ENCODE measurements at places on chromosomes 5 and 9.

DNA sequence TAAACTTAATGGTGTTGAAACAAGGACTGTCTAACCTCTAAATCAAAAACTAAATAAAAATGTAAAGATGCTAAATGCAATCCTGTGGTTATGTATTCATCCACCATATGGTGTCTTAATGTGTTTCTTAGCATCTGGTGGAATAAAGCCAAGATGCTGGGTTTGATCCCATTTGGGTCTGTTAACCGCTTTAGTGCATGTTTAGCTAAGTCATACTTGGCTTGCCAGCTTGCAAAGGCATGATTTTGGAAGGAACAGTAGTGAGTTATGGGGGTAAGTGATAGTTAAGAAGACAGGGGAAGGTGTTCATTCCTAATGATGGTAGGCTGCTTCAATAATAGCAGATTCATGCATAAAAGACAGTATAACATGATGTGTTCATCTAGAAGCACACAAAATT is 139.0 kb upstream of the SLC27A6 start:
- DNase-seq: no peak

DNA sequence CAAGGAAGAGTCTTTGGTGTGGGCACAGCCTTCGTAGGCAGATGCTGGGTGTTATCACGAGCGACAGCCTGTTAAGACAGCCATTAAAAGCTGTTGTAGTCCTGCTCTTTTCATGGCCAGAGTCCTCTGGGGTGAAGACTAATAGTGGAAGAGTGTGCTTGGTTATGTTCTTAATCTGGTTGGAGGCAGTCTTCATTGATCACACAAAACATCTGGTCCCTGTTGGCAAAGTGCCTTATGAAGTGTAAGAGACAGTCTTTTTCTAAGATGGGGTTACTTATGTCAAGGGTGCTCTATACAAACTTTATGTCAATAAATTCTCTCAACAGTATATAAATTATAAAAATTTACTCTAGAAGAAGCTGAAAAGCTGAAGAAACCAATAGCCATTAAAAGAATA is 280.4 kb downstream of the CAAP1 start:
- DNase-seq: no peak

DNA sequence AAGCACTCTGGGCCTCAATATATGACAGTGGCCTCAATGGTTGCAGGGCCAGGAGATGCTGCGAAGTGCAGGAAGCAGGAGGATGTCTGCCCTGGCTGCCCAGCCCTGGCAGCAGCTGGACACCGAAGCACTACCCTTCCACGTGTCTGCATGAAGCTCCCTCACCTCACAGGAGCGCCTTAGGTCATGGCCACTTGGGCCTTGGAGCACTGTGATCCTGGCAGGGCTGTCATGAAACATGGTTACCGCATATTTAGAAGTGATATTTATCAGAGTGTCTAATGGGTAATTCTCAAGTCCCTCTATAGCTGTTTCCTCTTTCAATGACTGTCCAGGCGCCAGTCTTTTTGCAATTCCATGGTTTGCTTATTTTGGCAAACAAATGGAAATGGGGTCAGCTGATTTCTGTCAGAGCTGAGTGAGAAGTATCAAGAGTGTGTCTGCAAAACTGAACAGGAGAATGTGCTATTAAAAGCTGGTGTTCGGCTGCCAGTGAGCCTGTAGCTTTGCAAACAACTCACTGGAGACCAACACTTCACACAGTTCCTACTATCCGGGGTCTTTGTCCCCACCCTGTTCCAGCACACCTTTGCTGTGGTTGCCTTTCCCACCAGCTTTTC is 285.9 kb downstream of the KIF4B start:
- no peak for DNase-seq

GRCh38 chr5:31404325-31404724 is 127.6 kb downstream of the DROSHA start:
- DNase-seq: no peak

DNA sequence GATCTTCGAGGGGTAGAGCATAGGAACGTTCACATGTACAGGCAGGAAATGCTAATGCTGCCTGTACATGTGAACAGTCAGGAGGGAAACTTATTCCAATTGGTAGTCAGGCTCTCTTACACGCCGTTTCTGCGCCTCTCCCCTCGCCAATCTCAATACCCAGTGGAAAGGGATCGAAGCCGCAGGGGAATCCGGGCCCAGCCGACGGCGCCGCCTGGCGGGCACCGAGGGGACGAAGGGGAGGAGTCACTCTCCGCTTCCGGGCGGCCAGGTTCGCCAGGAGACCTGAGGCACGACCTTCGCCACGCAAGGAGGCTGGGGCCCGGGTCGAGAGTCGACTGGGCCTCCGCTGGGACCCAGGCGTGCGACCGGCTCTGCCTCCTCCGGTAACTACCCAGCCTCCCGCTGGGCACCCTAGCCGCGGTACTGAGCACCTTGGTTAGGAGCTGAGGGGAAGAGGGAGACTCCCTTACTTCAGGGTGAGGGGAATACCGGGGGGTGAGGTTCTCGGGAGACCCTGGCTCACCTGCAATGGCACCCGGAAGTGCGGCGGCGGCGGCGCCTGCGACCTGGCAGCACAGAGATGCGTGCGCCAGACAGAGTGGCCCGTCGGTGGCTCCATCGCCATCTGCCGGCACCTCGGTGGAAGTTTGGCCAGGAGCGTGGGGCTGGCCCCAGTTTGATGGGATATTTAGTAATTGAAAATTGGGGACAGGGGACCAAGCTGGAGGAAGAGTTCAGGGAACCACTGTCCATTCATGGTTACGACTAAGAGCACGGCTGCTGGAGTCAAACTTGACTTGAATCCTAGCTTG is at the start of gene PIGO:
PIGO (minus strand) TSS at position 557 of the 815 bp plus-strand sequence. CDS start 1,026 bp downstream, outside the sequence.
- DNase-seq: peak; percentile 85

GRCh38 chr9:73219985-73220626 is 68.4 kb downstream of the ANXA1 start:
- no peak for DNase-seq

GRCh38 chr5:97135868-97136267 is 6.5 kb downstream of the LIX1 start:
- no peak for DNase-seq

- no peak for DNase-seq
These were observed 876.1 kb downstream of the TLE4 start for GRCh38 chr9:80447876-80448275.

DNA sequence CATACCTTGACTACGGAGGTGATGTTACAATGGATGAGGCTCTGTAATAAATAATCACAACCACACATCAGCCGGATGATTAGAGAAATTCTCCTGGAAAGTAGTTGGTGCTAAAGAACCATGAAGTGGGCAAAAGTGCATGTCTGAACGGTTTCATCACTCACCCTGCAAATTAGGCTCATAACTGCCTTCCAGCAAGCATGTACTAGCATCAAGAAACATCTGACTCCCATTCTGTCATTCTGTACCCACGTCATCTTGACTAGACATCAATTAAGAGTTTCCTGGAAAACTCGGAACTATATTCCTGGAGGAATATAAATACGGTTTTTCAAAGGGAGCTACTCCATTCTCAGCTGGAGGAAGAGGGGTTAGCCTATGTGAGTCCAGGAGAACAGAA is 52.2 kb downstream of the HSD17B3 start:
- no peak for DNase-seq

- peak; percentile 68 for DNase-seq
These were observed 20.5 kb upstream of the PSD2 start for GRCh38 chr5:139774980-139775661.

- no peak for DNase-seq
These were observed 642 bp downstream of the SV2C start for GRCh38 chr5:76083555-76084495.

- DNase-seq: no peak
These were observed 4.3 kb upstream of the TCOF1 start for GRCh38 chr5:150353032-150353675.

DNA sequence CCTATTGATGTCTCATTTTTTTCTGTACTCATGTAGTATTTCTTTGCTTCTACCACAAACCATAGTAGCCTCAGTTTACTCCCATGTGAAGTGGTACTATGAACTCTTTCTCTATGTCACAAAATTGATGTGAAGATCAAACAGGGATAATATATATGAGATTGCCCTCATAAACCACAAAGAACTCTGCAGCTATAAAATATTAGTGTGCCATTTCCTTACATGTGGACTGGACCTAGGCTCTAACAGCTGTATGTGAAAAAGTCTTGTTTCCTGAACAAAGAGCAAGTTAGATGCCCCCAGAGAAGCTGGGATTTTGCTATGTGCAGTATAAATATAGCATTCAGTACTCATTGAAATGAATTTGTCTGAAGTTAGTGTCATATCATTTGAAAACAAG is 412.6 kb upstream of the ADAMTSL1 start:
- DNase-seq: no peak

DNA sequence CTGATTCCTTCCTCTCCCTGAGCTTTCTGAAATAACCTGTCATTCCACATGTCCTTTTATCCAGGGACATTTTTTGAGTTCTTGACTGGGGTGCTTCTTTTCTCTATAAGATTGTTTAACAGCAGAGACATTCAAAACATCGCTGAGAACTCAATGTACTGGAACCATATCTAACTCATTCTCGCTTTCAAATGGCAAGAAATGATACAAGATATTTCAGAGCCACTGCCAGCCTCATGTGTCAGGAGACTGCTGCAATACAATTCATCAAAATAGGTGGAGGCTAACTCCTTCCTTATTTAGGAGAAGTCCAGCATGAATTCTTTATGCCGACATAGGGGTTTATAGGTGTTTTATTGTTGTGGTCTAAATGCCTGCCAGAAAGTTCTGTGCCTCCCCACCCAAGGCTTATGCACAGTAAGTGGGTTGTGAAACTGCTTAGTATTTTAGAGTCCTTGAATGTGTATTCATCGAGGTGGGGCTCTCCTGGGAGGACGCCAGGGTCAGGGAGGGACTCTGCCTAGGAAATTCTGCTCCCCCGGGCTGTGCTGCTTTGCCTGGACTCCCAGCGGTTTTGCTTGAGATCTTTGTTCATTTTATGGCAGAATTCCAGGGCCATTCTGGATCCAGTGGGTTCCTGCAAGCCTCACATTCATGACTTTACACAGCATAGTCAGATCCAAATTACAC is 53.9 kb downstream of the ZNF474 start:
- no peak for DNase-seq

DNA sequence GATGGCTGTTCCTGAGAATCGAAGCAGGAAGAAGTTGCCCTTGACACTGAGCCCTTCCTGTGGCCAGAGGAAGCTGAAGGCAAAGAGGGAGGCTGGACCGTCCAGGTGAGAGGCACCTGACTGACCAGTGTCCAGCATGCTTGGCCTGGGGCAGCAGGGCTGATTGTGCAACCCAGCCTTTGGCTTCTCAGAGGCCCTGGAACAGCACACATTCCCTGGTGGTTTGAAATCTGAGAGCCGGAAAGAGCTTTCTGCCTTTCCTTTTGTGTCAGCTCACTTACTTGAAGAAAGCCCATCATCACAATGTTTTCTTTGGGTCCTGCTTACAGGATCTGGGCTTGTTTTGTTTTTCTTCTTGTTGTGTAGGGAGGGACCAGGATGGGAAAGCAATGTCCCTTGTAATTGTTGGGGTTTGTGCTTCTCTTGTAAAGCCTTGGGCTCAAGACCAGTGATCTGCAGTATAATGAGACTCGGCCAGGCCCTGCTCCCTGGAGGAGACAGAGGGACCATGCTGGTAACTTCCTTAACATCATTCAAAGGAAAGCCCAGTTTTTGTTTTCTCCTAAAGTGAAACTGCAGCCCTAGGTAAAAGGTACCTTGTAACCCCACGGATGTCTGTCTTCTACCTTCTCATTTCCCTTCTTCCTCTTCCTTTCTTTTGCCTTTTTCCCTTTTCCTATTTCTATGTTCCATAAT is 213.7 kb downstream of the NXNL2 start:
- DNase-seq: no peak

- no peak for DNase-seq
These were observed 27.5 kb upstream of the BOD1 start for GRCh38 chr5:173643964-173644363.

DNA sequence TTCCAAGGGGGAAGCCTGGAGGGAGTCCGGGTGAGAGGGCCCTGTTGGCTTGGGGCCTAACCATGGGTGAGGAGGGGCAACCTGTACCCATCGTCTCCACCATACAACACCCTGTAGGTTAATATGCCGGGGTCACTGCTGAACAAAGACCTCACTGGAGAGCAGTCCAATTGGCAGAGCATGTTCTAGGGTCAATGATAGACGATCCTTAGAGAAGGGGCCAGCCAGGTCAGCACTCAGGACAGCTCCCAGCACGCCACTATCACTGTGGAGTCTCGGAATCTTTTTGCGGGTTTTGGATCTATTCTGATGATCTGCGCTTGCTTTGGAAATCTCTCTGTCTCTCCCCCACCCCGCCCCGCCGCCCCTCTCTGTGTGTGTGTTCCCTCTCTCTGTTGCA is 218.4 kb upstream of the MVB12B start:
- no peak for DNase-seq

GRCh38 chr5:52801329-52801728 is 13.6 kb downstream of the ITGA1 start:
- DNase-seq: no peak

GRCh38 chr5:119280380-119280779 is 75.4 kb upstream of the TNFAIP8 start:
- no peak for DNase-seq

GRCh38 chr5:95931079-95931833 is 30.4 kb downstream of the ELL2 start:
- no peak for DNase-seq

DNA sequence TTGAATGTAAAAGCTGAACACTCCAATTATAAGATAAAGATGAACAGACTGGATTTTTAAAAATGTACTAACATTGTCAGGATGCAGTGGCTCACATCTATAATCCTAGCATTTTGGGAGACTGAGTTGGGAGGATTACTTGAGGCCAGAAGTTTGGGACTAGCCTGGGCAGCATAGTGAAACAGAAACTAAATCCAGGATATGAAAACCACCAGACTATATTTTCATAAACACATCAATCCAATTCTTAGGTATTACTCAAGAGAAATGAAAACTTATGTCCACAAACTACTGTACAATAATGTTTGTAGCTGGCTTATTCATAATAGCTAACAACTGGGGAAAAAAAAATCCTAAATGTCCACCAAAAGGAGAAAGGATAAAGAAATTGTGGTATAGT is 26.8 kb upstream of the NAA35 start:
- DNase-seq: no peak

- no peak for DNase-seq
These were observed 67.2 kb downstream of the MVB12B start for GRCh38 chr9:126393876-126394275.

DNA sequence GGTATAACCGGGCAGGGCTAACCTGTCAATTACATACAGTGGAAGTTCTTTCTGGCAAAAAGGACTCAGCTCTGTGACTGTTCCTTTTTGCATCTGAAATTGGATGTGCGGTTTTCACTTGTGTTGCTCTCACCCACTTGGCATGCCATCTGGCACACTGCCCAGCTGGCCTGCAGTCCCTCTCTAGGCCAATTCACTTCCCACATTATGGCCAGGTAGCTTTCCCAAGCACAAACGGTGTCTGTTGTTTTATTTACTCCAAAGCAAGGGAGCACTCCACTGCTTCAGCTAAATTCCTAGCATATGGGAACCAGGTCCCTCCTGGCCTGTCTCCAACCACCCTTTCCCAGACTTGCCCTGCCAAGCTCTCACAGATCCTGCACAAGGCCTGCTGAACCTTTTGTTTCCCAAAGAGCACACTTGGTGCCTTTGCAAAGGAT is 132.5 kb downstream of the SEMA6A start:
- no peak for DNase-seq

GRCh38 chr9:99019510-99020331 is 76.0 kb downstream of the COL15A1 start:
- no peak for DNase-seq

GRCh38 chr9:83334320-83334719 is 203.9 kb downstream of the FRMD3 start:
- DNase-seq: peak; percentile 67

GRCh38 chr9:94082553-94082952 is 1.7 kb upstream of the PTPDC1 start:
- no peak for DNase-seq

GRCh38 chr5:545641-546375 is 21.6 kb upstream of the SLC9A3 start:
- no peak for DNase-seq
